ENCODE measurements at places on chromosomes 12 and 14.

- no peak for DNase-seq
Measured at GRCh38 chr12:123067654-123068053, 83.2 kb downstream of the PITPNM2 start.

DNA sequence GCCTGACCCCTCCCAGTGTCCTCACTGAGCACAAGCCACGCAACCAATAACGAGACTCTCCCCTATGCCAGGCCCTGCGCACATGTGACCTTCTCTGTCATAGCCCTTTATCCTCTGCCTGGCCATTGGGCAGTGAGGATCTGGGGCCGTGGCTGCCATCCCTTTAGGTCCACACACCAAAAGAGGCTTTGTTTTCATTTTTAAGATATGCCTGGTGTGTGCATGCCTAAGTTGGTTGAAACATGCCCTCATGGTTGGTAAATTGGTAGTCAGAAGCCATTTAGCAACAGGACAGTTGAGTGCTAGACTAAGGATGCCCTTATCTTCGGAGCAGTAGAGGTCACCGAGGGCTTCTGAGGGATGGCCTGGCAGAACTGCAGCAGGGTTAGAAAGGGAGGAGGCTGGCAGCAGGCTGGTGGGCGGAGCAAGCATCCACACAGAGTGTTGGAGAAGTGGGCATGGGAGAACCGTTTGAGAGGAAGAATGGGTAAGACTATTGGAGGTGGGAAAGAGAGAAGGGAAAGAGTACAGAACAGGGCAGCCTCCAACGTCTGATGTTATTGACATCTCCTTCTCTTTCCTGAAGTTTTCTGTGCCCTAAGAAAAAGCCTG lies 75.1 kb downstream of the SLC24A4 start:
- DNase-seq = no peak

GRCh38 chr12:41606468-41607445 lies 418.6 kb downstream of the PDZRN4 start:
- DNase-seq = no peak

DNA sequence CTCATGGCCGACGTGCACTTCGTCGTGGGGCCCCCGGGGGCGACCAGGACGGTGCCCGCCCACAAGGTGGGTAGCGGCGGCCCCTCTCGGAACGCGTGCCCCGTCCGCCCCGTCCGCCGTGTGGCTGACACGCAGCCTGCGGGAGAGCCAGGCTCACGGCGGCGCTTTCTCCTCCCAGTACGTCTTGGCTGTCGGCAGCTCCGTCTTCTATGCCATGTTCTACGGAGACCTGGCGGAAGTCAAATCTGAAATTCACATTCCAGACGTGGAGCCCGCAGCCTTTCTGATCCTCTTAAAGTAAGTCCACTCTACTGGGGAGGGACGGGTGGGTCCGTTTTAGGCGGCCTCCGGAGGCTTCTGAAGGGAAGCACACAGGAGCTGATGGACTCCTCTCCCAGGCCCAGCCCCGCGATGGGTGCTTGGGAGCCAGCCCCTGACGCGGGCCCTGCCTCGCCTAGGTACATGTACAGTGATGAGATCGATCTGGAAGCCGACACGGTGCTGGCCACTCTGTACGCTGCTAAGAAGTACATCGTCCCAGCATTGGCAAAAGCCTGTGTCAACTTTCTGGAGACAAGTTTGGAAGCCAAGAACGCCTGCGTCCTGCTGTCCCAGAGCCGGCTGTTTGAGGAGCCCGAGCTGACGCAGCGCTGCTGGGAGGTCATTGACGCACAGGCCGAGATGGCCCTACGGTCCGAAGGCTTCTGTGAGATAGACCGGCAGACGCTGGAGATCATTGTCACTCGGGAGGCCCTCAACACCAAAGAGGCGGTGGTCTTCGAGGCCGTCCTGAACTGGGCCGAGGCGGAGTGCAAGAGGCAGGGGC lies 1.1 kb downstream of the BTBD6 start:
- DNase-seq = no peak

DNA sequence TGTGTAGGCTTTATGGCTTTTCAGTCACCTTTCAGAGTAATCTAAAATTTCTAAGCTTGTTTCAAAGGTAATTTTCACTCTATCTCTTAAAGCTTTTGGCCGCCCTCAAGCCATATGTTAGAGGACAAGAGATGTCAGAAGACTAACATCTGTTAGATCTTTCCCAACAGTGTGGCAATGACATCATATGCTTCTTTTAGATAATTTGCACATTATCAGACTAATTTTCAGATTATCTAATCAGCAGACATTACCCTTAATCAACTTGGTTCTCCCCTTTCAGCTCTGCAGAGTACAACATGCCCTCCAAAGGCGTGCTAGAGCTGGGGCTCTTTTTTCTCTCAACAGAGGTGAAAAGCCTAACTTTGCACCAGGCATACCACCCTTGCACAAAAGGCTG lies 207.1 kb downstream of the DPF3 start:
- DNase-seq = no peak

DNA sequence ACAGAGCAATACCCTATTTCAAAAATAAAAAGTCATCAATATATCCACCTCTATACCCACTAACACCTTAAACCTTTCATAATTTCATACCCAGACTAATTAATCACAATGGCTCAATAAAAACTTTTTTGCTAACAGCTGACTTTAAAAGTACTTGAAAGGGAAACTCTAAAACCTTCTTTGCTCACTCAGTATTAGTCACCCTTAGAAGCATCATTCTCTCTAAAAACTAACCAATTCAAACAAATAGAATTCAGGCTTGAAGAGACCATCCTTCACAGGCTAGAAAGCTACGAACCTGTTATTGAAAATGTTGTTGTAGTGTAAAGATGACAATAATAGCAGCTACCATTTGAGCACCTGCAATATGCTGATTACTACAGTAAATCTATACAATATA lies 37.2 kb downstream of the HECTD1 start:
- DNase-seq = no peak

DNA sequence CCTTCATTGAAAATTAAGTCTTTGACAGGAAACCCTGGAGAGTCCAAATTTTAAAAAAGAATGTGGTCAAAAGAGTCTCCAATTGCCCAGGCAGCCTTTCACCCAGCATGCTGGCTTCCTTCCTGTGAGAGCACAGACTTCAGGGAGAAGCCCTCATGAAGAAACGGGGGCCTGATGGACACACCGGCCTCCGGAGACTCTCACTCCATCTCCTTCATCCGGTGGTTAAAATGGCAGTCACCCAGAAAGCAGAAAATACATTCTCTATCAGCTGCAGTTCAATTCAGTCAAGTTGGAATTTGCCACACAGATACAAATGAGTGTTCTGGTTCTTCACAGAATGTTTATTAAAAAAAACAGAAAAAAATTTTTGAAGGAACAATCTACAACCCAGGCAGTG lies 56.5 kb downstream of the CPM start:
- no peak for DNase-seq

- DNase-seq = no peak
Measured at GRCh38 chr12:106178562-106178961, 39.8 kb upstream of the NUAK1 start.

GRCh38 chr12:111314953-111315539 lies 53.8 kb downstream of the PHETA1 start:
- no peak for DNase-seq

DNA sequence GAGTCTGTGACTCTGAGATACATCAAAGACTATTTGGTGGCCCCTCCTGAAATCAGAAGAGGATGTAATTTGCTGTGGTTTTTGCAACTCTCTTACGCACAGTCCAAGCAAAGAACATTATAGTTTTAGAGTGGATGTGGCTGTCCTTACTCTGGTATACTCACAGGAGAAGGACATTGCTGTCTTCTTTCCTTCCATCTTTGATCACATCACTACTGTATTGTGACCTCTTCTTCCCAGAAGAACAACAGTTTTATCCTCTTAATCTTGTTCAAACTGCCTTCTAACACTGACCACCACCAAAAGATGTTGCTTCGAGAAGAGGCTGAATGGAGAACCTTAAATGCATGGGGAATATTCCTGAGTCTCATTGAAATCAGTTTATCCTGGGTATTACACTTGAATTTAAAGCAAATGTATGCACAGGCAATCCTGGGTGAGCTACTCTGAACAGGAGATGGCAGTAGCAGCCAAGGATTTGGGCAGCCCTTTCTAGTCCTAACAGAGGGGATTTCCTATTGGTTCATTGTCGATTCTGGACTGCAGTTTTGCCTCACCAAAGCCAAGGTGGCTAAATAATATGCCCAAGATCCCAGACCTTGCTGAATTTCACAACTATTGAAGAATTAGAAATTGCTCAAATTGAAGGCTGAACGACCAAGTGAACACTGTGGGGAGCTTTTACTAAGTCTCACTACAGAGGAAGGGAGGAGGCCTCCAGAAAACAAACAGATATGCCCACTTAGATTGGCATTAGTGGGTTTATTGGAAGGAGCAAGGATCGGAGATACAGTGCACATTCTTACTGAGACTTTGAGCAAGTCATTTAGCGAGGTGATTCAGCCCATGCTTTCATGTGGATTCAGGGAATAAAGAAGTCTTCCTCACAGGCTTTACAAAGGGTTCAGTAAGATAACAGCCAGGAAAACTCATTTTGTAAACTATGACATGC lies 282.8 kb downstream of the PAWR start:
- DNase-seq = no peak

GRCh38 chr12:78004249-78005093 lies 173.8 kb downstream of the NAV3 start:
- DNase-seq = no peak

GRCh38 chr12:109009766-109010165 lies 11.1 kb downstream of the SVOP start:
- no peak for DNase-seq

GRCh38 chr12:54220567-54220966 lies 31.8 kb upstream of the SMUG1 start:
- no peak for DNase-seq

DNA sequence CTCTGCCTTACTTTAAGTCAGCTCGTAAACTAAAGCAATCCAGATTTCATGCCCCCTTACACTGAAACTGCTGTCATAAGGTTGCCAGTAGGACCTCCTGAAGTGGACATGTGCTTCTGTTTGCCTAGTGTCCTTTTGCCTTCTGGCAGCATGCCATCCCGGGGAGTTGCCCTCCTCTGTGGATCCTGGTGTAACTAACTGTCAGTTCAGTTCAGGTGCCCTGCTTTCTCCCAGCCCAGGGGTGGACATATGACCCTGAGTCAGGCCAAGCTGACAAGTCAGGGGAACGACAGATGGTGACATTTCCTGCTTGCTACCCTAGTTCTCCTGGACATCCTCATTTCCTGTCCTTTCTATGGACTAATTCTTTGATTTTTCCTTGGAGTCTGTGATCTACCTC lies 25.6 kb downstream of the AKAP6 start:
- no peak for DNase-seq

DNA sequence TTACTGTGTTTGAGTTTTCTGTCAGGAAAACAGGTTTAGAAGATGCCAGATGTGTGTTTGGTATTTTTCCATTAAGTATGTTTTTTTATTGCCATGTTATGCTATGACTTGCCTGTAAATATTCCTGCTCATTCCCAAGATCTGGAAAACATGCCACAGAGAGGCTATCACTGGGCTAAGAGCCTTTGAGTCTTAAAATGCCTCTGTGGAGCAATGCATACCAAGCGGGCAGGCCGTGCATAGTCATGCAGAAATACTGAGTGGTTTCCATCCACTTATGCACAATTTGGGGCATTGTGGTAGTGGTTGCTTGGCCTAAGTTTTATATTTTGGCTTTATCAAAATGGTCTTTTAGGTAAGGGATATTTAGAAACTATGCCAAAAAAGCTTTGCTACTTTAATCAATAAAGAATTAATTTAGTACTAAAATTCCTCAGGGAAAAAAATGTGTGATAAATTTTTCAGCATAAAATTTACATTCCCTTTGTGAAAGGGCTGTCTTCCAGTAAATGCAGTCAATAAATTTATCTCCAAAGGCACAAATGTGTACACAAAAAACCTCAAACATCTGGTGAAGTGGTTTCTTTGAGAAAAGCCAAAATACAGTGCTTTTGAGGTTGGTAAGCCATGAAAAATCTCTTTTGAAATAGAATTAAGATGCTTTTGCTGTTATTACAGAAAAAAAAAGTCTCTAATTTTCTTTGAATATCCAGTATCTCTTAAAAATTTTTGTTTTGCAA lies 341.3 kb upstream of the FBXO33 start:
- DNase-seq = no peak

GRCh38 chr12:122352394-122352793 lies 70.1 kb downstream of the CLIP1 start:
- DNase-seq = no peak

GRCh38 chr12:12819221-12819620 lies 6.1 kb downstream of the DDX47 start:
- DNase-seq = no peak

- DNase-seq = no peak
Measured at GRCh38 chr14:96989306-96989705, 192.1 kb downstream of the VRK1 start.

DNA sequence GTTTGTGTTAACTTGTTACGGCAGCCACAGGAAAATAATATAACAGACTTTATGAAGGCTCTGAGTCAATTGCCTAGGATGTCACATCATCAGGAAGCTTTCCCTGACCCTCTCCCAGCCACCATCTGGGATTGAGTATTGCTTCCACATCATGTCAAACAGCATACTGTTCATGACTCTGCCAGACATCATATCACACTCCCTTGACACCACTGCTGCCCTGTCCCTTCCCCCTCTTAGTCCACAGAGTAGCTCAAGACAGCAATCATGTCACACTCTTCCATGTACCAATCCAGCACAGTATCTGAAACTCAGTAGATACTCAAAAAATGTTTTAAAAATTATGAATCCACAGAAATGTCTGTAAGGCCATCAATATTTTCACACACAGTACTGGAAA lies 168.0 kb downstream of the PIK3C2G start:
- DNase-seq = no peak

- no peak for DNase-seq
Measured at GRCh38 chr14:90576981-90577660, 180.3 kb downstream of the CALM1 start.

DNA sequence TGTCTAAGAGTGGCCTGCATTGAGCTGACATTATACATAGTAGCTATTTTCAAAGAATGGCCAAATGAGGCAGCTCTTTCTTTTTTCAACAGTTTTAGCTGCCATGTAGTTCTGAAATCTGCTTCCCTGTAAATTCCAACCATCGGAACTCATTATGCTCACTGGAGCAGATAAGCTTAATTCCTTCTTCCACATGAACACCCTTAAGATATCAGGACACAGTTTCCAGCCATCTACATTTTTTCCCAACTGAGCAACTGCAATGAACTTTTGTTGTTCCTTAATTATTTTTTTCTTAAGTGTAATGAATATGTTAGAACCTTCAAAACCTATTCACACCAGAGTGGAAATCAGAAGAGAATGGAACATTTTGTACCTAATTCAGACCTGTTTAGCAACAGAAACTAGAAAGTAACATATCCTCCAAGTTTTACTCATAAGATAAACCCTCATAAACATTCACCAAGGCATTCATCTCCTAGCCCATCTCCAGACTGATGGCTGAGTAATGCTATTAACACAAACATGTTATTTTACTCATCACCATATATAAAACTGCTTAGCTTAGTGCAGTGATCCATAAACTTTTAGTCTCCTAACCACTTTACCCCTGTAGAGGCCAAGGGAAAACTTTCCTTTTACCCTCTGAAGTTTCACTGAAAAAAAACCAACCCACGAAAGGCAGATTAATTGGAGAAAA lies 296.1 kb upstream of the SYT1 start:
- DNase-seq = no peak
